Fibroblast of the aortic adventitia (primary cell): ENCODE measurements at places on chromosomes 4 and X. TPM values are rescaled to one million over a fixed set of nuclear protein-coding genes. Genes with fewer than 3 reads are reported as not detected.

Gene CSN1S1
- total RNA-seq = not detected in 2 replicates

Gene FAM236A
- not detected in 2 replicates for total RNA-seq

Gene GAGE13
- total RNA-seq = not detected in 2 replicates

Gene ANK2
- 190 and 200 TPM in 2 replicates for total RNA-seq

Gene KLHL13
- total RNA-seq = 0.82 and 7.2 TPM in 2 replicates
